ENCODE measurements at places on chromosomes 12 and 14.

DNA sequence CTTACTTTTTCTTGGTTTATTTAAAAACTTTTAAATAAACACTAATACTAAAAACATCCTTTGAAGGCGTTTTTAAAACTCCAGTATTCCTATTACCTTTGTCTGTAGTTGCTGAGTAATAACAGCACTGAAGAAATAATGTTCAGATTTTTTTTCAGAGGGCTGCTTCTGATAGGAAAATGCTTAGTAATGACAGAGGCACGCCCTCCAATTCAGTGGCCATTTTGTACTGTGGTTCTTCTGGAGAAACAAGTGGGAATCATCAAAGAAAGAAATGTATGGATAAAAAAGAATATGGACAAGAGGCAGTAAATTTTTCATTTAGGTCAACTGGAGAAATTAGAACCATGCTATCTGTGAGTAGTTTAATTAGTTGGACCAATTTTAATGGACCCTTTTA, 13.6 kb downstream of the VEZT start:
- DNase-seq, result no peak

DNA sequence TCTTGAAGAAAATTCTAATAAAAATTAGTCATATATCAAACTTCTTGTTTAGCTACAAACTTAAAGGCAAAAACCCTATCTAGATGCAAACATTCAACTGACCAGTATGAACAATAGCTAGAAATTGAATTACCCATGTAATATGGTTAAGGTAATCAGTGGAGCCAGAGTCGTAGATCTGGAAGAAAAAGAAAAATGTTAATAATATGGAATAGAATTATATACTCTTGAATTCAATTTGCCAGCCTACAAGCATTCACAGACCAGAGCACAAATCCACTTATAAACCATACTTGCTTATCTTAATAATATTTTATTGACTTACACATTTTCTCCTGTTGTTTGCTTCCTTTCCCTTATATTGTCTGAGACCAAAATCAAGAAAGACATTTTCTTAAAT, 7.7 kb upstream of the HEATR5A start:
- no peak for DNase-seq

DNA sequence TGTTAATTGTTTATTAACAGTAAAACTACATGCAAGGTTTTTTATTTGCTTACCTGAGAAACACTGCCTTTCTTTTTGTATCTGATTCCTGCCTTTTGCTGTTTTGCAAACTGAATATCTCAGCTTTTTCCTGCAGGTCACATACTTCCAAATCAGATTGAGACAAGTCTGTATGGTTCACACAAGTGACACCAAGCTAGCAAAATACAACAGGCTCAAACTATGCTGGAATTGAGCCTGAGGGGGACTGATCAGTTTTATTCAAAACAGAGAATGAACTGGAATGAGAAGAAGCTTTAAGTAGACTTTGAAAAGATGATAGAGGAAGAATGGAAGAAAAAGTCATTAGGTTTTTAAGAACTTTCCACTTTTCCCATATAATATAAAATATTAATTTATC, 12.2 kb upstream of the CDK17 start:
- DNase-seq, result no peak

- DNase-seq, result no peak
Measured at GRCh38 chr12:2998789-2999264, 39.6 kb downstream of the TEAD4 start.

GRCh38 chr14:61564618-61565091, 130.7 kb upstream of the HIF1A start:
- no peak for DNase-seq

GRCh38 chr12:53736592-53736991, 9.3 kb upstream of the CALCOCO1 start:
- DNase-seq, result no peak

DNA sequence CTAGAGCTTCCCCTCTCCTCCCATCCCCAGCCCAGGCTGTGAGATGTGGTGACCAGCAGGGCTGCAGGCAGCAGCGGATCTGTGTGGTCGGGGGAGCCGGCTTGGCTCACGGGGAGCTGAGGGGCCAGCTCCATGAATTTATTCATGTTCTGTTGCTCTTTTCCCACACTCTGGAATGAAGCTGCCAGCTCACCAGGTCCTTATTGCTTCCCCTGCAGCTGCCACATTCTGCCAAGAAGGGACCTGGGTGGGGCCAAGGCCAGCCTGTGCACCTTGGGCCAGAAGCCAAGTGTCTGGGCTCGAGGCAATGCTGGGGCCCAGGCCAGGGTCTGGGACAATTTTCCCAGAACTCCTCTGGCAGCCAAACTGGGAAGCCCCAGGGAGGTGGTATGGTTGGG, 2.5 kb upstream of the C1QL4 start:
- no peak for DNase-seq

- peak; percentile 5 for DNase-seq
Measured at GRCh38 chr12:118645219-118645618, 268.9 kb downstream of the SUDS3 start.

- DNase-seq, result no peak
Measured at GRCh38 chr14:54355698-54356097, 41.1 kb upstream of the CDKN3 start.

DNA sequence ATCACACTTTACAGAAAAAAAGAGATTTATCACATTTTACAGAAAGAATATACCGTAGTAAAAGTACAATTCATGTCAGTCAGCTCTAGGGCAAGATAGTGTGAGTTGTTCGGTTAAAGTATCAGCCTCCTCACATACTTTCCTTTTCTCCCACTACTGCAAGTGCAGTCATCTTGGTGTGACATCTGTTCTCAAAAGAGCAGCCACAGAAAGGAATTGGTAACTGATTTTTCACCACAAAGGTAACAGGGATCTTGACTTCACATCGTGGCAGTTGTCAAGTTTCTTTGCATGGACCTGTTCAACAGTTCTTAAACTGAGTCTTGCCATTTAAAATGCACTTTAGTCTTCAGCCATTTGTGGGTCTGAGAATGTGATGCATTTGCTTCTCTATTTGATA, 5.0 kb upstream of the E2F7 start:
- DNase-seq, result no peak

- DNase-seq, result no peak
Measured at GRCh38 chr12:39127401-39127800, 222.0 kb upstream of the CPNE8 start.

DNA sequence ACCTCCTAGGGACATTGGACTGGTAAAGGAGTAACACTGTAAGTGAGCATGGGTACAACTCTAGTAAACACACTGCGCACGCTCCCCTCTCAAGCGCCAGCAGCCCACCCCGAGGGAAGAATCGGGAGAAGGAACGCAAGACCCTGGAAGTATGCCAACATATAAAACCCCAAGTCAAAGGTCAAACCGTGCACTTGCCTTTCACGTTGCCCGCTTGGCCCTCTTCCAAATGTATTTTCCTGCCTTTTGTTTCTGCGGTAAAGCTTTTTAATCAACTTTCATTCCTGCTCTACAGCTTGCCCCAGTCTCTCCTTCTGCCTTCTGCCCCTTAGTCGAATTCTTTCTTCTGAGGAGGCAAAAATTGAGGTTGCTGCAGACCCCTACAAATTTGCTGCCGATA, 17.6 kb upstream of the CHST11 start:
- DNase-seq, result no peak

DNA sequence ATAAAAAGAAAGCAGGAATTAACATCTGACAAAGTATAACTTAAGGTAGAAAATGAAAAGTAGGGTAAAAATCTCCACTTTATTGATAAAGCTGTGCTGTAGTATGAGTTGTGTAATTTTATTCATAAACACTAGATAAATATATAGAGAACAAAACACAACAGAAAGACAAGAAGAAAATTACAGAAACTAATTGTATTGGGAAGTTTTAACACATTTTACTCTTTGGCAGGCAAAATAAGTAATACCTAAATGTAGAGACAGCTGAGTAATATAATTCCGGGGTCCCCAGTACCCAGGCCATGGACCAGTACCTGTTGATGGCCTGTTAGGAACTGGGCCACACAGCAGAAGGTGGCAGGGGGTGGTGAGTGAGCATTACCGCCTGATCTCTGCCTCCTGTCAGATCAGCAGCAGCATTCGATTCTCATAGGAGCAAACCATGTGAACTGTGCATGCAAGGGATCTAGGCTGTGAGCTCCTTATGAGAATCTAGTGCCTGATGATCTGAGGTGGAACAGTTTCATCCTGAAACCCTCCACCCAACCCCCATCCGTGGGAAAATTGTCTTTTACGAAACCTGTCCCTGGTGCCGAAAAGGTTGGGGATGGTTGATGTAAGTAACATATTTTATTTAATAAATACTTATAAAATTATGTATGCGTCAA, 84.4 kb upstream of the ETV6 start:
- DNase-seq, result no peak

DNA sequence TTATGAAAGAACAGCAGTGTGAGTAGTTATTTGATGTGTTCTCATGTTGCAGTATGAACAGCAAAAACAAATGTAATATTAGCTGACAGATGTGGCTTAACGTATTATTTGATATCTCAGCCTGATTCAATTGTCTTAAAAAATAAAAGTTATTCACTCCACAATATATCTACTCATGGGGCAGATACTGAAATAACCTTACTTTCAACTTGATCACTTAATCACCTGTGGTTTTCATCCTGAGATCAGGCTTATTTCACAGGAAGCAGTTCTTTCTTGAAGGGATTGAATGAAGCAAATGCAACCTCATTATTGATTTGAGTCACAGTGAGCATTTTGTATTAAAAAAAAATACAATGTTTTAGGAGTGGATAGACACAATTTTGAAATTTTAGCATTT, 90.3 kb downstream of the AKAP6 start:
- no peak for DNase-seq

- no peak for DNase-seq
Measured at GRCh38 chr14:103078860-103079587, 5.0 kb upstream of the LBHD2 start.

- no peak for DNase-seq
Measured at GRCh38 chr14:94306047-94306978, 13.2 kb upstream of the SERPINA10 start.

- DNase-seq, result no peak
Measured at GRCh38 chr14:103480595-103480994, 42.0 kb downstream of the CKB start.

GRCh38 chr14:94288610-94289465, 4.2 kb downstream of the SERPINA10 start:
- DNase-seq, result no peak

DNA sequence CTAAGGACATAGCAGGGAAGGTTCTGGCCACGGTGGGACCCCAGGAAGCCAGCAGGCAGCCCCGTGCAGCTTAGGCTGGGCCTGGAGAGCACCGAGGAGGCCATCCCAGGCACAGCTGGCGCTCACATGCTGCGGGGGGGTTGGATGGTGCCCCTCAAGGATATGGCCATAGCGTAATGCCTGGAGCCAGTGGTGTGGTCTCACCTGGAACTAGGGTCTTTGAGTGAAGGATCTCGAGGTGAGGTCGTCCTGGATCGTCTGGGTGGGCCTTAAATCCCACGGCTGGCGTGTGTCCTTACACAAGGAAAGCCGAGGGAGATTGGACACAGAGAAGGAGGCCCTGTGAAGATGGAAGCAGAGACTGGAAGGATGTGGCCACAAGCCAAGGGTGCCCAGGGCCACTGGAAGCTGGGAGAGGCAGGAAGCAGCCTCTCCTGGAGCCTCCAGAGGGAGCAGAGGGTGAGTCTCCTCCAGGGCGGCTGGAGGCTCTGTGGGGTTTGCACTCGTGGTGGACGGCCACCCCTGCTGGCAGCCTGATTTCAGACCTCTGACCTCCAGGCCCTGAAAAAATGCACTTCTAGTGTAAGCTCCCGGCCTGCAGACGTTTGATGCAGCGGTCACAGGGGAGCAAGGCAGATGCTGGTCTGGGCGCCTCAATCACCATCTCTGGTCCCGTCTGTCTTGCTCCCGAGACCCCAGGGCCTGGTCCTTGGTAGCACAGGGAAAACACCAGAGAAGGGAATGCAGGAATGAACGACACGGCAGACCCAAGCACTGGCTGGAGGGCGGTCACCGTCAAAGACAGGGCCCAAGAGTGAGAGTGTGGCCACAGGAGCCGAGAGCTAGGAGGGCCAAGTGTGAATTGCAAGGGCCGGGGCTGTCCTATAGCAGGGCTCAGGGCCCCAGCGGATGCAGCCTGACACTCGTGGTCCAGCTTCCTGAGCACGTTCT, 218.6 kb downstream of the KIF26A start:
- DNase-seq, result no peak

GRCh38 chr14:99910337-99911309, 117.4 kb downstream of the EML1 start:
- no peak for DNase-seq

- DNase-seq, result no peak
Measured at GRCh38 chr14:66293533-66294105, 192.6 kb upstream of the CCDC196 start.

- no peak for DNase-seq
Measured at GRCh38 chr14:85037411-85037810, 492.5 kb upstream of the FLRT2 start.

DNA sequence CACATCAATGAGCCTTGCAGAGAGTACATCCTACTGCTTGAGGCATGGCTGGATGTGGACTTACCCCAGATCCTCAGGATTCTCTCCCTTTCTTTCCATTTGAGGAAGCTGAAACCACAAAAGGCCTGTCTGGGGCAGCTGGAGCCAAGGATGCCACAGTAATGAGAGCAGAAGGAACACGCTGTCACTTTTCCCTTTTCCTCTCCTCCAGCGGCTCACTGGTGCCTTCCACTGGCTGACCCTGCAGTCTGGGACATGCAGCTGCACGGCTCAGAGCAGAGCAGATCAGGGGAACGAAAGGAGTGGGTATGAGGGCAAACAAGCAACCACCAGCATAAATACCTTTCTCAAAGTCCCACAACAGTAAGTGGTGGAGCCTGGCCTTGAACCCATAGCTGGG, 78.2 kb downstream of the GAS2L3 start:
- DNase-seq, result no peak

- peak; percentile 97 for DNase-seq
Measured at GRCh38 chr12:121793838-121794533, 498 bp upstream of the RHOF start.

DNA sequence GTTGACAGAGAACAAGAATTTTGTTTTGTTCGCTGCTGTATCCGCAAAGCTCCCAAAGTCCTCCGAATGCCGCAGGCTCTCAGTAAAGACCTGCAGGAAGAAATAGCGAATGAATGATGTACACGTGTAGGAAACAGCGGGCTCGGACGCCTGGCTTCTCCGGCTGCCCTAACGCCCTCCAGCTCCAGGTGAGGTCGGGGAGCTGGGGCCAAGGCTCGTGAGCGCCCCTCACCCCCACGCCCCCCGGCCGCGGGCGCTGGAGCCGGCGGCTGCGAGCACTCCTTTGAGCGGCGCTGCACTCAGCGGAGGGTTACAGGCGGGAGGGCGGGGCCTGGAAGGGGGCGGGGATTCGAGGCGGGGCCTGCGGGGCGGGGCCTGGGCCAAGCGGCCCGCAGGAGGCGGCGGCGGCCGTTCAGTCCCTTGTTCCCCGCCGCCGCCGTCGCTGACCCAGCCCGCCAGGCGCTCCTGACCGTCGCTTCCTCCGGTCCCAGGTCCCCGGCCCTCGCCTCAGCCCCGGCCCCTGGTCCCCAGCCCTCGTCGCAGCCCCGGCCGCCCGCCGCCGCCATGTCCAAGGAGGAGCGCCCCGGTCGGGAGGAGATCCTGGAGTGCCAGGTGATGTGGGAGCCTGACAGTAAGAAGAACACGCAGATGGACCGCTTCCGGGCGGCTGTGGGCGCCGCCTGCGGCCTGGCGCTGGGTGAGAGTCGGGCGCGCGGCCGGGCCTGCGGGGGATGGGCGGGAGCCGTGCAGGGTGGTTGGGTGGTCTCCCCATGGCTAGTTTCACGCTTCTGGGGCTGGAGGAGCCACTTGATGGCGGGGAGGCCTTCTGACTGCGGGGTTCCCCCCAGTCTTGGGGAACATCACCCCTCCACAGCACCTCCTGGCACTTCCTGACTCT, at the start of gene AACS:
Gene AACS (plus strand): TSS at position 415 of the 898 bp plus-strand sequence. CDS start 150 bp downstream, at position 565.
- peak; percentile 79 for DNase-seq

- peak; percentile 20 for DNase-seq
Measured at GRCh38 chr12:94875525-94875924, 128.0 kb downstream of the NDUFA12 start.

GRCh38 chr14:105146976-105147635, 21.5 kb downstream of the JAG2 start:
- DNase-seq, result no peak
